M059J (cell line): ENCODE measurements at places on chromosomes 1 and 21. TPM values are rescaled to one million over a fixed set of nuclear protein-coding genes. Genes with fewer than 3 reads are reported as not detected.

PRRX1 gene
- 21.6 and 22.3 TPM in 2 replicates for total RNA-seq

FAM163A gene
- 0.05 TPM in 1 of 2 replicates, not detected in the other for total RNA-seq

PSRC1 gene
- 68.3 and 83.5 TPM in 2 replicates for total RNA-seq

GCSAML gene
- total RNA-seq, result 0.42 and 0.84 TPM in 2 replicates
